ENCODE measurements at places on chromosomes 3 and 15.

- no peak for DNase-seq
These were observed 31.5 kb downstream of the ZFAND6 start for GRCh38 chr15:80090879-80091503.

- DNase-seq: no peak
These were observed 20.6 kb upstream of the EPHB3 start for GRCh38 chr3:184540777-184541681.

DNA sequence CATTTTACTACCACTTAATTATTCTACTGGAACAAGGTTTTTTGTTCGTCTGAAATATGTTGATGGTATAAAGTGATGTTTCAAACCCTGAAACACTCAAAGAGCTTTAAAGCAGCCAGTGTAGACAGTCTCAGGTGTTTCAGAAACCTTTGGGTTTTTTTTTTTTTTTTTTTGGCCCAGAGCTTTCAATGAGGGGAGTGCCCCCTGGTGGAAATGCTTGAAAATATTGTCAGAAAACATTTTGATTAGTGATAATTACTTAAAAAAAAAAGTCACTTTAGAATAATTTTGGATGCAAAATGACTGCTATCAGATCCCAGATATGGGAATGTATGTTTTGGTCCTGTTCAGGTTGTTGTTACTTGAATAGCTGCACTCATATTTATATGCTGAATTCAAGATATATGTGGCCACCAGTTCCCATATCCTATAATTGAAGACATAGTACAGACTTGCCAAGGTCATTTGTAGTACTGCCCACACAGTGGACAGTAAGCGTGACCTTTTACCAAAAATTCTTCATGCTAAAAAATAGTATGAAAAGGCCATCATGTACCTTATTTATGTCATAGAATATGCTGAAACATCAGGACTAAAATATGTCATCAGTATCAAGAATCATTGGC lies 35.9 kb downstream of the SATB1 start:
- DNase-seq: no peak

GRCh38 chr3:194176274-194176991 lies 40.5 kb downstream of the HES1 start:
- DNase-seq: no peak

DNA sequence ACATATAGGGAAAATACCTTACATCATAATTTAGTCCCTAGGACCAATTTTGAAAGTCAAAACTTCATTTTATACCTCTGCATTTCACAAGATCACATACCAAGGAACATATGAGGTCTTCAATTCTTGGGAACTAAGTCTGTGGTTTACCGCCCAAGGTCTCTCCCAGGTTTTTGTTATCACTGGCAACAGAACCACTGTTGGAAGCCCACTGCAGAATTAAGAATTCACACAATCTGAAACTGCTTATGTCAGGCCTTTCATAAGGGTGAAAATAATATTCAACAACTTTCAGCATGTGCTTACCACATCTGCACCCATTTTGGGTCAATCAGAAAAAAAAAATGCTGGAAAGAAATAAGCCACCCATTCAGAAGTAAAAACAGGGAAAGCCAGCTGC lies 107.2 kb upstream of the MME start:
- no peak for DNase-seq

GRCh38 chr3:38397320-38397719 lies 50.7 kb downstream of the XYLB start:
- DNase-seq: peak; percentile 4

- DNase-seq: no peak
These were observed 48.1 kb upstream of the EPHA3 start for GRCh38 chr3:89059211-89059925.

GRCh38 chr3:102189956-102190723 lies 244.7 kb upstream of the ZPLD1 start:
- DNase-seq: no peak

DNA sequence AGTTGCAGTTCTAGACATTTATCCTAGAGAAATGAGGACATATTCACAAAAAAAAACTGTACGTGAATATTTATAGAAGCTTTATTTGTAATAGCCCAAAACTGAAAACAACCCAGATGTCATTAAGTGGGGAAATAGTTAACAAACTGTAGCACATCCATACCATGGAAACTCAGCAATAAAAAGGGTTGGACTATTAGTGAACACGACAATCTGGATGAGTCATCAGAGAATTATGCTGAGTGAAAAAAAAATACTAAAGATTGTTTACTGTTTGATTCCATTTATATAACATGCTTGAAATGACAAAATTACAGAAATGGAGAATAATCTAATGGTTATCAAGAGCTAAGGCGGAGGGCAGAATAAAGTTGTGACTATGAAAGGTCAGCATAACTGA lies 59.5 kb downstream of the CPA3 start:
- DNase-seq: peak; percentile 71

- DNase-seq: no peak
These were observed 153.5 kb upstream of the COL8A1 start for GRCh38 chr3:99484871-99485270.

- DNase-seq: no peak
These were observed 238.0 kb downstream of the FOXP1 start for GRCh38 chr3:71345429-71346040.

DNA sequence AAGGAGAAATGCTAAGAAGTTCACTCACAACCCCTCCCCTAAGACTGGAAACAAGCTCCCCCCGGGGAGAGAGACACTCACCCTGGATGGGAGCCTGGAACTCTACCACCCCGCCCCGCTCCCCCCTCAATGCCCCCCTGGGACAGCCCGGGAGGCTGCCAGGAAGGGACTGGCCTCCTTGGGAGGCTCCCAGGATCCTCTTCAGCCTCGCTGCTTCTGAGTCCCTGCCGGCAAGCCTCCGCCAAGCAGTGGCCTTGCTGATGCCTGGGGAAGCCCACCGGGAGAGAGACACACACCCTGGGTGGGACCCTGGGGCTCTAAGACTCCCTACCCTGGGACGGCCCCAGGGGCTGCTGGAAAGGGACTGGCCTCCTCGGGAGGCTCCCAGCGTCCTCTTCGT lies 33.4 kb downstream of the CPEB1 start:
- no peak for DNase-seq

DNA sequence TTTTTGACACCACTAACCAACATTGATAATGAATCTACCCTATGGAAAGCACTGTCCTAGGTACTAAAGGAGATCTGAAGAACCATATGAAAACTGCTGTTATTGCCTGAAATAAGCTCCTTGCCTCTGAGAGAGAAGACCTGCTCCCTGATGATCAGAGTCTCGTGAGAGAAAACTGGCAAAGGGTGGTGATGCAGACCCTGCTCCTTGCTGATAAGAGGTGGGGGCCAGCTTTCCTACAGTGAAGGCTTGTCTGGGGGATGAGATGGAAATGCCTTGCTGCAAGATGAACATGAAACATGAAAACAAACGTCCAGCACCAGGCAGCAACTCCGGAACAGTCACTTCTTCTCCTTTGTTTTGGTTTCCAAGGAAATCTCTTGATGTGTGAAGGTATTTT lies 31.9 kb downstream of the RASGRP1 start:
- DNase-seq: no peak

DNA sequence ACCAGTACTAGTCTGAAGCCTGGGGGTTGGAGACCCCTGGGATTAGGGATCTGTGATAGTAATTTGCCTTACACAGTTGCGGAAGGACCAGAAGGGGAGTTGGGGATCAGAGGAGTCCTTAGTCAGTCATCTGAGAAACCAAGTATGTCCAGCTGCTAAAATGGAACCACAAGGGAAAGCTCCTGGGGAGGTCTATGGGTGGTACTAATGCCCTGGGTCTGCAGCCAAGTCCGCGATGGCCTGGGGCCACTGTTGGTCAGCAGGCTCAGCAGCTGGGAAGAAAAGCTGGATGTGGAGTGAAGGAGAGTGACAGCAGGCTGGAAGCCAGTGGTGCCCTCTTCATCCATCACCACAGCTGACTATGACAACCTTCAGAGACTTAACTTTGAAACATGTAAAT lies 2.2 kb upstream of the ANKDD1A start:
- no peak for DNase-seq

DNA sequence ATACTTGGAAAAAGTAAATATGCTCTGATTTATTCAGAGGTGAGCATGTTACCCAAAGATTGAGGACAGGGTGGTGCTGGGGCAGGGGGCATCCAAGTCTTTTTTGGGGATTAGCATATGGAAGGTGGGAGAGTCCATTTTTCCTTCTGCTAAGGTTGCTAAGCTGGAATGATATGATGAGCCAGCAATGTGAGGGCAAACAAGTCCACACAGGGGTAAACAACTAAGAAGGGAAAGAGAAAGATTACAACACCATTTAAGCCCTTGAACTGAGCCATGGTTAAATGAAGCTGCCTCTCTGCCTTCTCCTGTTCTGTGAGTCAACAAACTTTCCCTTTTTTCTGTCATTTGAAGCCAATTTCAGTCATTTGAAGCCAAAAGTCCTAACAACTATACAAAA lies 89.0 kb downstream of the RPL22L1 start:
- no peak for DNase-seq

DNA sequence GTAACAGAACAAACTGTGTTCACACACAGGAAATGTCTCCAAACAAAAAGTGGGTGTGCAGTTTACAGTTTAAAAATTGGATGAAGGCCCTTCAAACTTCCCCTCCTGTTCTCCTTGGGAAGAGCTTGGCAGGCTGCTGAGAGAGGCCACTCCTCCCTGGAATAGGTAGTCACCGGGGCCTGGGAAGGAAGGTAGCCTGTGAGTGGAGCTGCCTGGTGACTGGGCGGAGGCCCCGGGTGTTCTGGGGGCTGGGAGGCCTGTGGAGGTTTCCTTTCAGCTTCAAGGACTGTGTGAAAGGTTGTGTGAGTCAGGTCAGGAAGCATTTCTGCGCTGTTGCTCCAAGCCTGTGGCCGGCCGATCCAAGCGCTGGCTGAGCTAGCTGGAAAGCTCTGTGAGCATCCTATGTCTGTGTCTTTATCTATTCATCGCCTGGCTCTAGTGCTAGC lies 14.1 kb downstream of the SLCO3A1 start:
- no peak for DNase-seq

GRCh38 chr3:99394831-99395778 lies 243.3 kb upstream of the COL8A1 start:
- DNase-seq: no peak

DNA sequence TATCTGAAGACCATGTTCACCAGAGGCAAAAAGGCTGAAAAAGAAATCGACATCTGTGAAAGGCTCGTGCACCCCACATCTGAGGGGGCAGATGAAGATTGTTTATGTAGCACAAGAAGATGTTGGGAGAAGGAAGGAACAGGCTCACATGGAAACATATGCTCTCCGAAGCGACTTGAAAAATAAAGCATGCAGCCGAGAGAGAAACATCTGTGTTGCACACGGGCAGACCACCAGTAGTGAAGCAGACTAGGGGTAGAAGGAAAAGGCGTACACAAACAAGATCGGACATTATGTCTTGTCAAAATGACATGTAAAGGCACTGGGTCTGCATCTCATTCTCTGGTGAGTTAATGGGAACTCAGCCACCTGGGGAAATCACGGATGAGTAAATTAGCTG lies 356.5 kb downstream of the ZIC4 start:
- DNase-seq: peak; percentile 11

GRCh38 chr3:114451561-114452018 lies 157.8 kb downstream of the TIGIT start:
- DNase-seq: no peak

GRCh38 chr3:193836918-193837317 lies 243.9 kb downstream of the OPA1 start:
- no peak for DNase-seq

DNA sequence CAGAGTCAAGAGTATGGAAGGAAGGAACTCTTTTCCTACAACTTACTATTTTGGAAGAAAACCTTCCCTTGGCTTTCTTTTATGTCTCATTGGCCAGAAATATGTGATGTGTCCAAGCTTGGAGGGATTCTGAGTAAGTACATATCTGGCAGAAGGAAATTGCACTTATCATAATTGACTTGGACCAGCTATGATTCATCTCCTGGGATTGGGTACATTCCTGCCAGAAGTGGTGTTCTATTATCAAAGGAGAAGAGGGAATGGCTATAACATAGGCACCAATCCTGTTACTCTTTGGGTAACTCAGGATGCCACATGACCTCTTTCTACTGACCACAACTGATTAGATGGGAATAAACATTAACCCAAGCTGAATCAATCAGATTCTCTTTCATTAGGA lies 13.5 kb upstream of the DAZL start:
- no peak for DNase-seq

DNA sequence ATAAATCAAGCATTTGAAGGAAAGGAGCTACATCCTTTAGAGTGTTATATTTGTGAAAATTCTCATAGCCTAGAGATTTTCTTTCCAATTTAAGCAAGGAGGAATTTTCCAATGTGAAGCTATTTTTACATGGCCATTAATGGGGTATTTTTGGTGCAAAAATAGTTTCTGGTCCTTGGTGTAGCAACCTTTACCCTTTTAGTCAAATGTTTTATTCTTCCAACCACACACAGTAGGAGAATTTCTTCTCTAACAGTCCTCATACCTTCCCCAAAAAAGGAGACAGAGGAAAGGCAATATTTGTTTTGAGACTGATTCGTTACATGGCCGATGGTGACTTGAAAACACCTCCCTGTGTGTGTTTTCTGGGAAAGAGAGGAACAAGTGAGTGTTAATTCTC lies 261.2 kb downstream of the PTPRG start:
- DNase-seq: no peak

DNA sequence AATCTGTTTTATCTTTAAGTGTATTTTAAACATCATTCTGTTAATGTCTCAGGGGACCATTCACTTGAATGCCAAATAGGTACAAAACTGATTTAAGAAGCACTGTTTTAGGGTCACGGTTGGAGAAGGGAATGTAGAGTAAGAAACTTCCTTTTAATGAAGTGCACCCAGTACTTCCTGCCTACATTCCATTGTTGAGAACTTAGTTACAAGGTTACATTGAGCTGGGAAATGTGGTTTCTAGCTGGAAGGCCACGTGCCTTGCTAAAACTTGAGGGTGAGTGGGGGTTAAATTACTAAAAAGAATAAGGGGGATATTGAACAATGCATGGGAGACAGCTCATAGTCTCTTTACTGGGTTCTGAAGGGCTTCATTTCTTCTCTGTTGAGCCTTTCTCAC lies 78.3 kb upstream of the TBC1D5 start:
- DNase-seq: no peak

- DNase-seq: no peak
These were observed 990 bp upstream of the ZNF148 start for GRCh38 chr3:125375950-125376679.

- no peak for DNase-seq
These were observed 163.3 kb downstream of the PLCH1 start for GRCh38 chr3:155581579-155581978.

DNA sequence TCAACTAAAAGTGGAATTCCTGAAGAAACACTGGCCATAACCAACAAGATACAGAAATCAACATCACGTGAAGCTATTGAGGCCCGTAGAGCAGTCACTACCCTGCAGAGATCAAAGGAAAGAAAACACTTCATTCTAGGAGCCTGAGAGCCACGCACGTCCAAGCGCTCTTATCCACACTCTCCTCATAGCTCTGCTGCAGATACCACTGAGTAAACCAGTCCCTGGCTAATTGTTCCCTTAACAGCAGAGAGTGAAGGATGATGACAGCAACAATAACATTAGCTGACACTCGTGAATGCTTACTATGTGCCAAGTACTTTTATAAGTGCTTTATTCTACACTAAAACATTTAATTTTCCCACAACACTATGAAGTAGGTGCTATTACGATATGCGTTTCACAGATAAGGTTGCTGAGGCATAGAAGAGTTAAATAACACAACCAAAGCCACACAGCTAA lies 271.0 kb upstream of the GADL1 start:
- DNase-seq: no peak

GRCh38 chr3:187352581-187353575 lies 15.3 kb upstream of the RTP4 start:
- no peak for DNase-seq

GRCh38 chr3:46979958-46980497 lies 562 bp downstream of the NBEAL2 start:
- no peak for DNase-seq

GRCh38 chr3:117660941-117661817 lies 951.6 kb downstream of the TUSC7 start:
- DNase-seq: no peak
